GM04503 (cell line): ENCODE measurements at places on chromosomes 5 and 9.

- no peak for DNase-seq
Measured at GRCh38 chr9:125646217-125646616, 60.8 kb downstream of the MAPKAP1 start.

DNA sequence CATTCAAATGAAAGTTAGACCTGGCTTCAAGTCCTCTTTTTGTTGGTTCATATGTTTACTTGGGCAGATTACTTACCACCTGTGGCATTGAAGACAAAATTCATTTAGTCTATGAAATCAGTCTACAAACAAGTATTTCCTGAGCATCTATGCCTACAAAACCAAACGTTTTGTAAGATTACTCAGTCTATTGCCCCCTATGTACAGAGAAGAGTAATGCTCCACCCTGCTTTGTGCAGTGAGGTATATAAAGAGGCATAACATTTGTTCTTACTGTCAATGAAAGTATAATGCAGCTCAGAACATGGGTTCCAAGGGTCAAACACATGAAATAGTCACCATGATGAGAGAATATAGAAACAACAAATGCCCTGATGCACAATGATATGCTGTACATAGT is 580.7 kb downstream of the KIF4B start:
- no peak for DNase-seq

DNA sequence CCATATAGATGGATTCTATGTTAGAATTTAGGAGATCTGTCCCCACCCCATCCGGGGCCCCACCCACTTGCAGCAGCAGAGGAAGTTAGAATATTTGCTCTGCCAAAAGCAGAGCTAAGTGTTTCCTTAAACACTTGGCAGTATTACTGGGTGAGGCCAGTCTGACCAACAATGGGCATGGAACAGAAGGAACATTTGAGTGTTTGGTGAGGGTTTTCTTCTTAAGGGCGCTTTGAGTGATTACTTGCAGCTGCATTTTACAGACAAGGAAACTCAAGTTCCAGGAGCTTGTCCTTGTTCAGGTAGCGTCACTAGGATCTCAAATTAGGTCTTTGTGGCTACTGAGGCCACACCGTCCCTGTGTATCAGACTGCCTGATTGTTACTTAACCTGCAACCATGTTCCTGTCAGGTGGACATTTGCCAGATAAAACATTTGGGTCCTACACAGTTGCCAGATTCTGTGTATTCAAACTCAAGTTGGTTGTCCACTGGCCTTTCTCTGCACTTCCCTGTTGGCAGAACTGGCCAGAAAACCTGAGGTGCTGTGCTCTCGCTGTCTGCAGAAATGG is 59.3 kb downstream of the SLC46A2 start:
- no peak for DNase-seq

GRCh38 chr5:96563816-96564215 is 98.4 kb upstream of the CAST start:
- DNase-seq: no peak

- no peak for DNase-seq
Measured at GRCh38 chr5:61641748-61642565, 309.9 kb downstream of the ZSWIM6 start.

- no peak for DNase-seq
Measured at GRCh38 chr9:100477241-100477640, 4.3 kb downstream of the TMEFF1 start.

DNA sequence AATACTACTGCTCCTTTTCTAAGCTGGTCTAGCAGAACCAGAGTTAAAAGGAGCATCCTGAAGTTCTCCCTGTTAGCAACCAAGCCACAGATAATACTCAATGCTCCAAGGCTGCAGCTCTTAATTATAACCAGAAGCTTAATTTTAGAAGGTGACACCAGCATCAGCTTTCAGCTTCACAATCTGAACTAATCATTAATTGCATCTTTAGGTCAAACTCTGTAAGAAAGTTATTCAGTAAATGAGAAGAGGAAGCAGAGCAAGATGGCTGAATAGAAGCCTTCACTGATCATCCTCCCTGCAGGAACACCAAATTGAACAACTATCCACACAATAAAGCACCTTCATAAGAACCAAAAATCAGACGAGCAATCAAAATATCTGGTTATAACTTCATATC is 38.5 kb downstream of the APBA1 start:
- DNase-seq: no peak

GRCh38 chr9:18362901-18363685 is 110.9 kb upstream of the ADAMTSL1 start:
- DNase-seq: peak; percentile 51

- no peak for DNase-seq
Measured at GRCh38 chr5:155871623-155872022, 455.3 kb upstream of the SGCD start.

GRCh38 chr5:35788724-35789123 is 68.0 kb upstream of the IL7R start:
- no peak for DNase-seq

GRCh38 chr9:4316409-4316808 is 16.5 kb upstream of the GLIS3 start:
- no peak for DNase-seq

GRCh38 chr5:177447611-177448243 is 1.1 kb downstream of the PRR7 start:
- peak; percentile 64 for DNase-seq
